COLO829 (cell line): ENCODE measurements at places on chromosomes 12 and 14.

DNA sequence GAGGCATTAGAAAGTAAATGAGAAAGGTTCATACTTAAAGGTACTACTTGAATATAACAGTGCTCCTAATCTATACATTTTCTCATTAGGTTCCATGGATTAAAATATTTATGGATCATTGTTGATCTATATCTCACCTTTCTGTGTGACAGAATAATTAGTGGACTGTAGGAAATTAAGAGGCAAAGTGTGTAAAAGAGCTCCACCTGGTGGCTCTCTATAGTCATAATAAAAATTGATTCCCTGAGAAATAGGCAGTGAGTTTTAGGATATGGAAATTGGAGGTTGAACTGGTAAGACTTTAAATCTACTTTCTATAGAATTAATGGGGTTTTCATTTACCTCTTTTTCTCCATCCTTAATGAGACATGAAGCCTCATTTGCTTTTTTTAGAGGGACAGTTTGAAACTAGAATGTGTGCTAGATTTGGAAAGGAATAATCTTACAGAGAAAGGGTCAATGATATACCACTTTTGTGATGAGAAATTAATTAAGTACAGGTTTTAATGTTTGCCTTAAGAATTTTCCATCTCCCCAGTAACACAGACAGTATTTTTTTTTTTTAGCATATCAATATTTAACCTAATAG lies 11.8 kb upstream of the DERA start:
- no peak for DNase-seq

DNA sequence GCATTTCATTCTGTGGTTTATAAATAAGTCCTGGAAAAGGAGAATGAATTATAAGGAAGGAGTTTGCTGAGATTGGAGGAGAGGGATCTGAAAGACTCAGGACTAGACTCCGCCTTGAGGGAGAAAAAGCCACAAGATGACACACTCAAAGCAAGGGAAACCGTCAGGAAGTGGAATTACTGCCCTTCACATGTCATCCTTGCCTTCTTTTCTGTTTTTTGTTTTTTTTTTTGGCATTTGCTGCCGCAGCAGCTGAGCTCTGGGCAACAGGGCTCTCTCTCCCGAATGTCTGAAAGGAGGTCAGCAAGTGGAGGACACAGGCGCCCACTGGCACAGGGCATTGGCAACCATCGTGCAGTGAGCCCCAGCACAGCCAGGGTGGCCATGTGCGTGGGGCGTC lies 344.9 kb downstream of the DPF3 start:
- no peak for DNase-seq

GRCh38 chr14:90087433-90087832 lies 25.6 kb downstream of the KCNK13 start:
- DNase-seq: no peak

GRCh38 chr12:16246264-16246663 lies 31.2 kb downstream of the SLC15A5 start:
- DNase-seq: no peak

DNA sequence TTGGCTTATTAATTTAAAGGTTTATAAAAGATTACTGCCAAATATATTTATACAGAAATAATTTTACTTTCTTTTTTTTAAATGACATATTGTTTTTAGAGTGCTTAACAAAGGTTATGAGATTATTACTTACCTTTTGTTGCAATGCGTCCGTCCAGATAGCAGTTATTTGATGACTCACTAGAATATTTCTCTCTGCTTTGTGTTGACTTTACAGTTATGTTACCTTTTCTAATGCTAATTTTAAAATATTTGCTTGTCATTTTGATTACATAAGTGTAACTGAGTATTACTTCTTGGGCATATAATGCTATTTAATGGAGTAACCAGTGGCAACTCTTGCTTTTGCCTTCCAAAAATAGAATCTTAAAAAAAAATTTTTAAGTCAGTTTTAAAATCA lies 6.3 kb upstream of the PZP start:
- no peak for DNase-seq

DNA sequence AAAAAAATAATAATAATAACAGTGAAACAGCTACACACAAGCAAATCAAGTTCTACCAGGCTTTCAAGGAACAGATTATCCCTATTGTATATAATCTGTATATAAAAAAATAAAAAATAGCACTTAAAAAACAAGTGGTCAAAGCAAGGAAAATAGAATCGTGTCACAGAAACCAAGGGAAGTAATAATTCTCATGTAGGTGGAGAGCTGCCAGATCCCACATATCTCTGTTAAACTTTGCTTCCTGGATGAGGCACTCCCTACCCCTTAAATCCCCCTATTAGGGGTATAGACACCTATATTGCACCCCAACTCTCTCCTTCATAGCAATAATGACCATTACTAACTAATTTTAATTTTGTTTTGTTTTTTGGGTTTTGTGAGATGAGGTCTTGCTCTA lies 4.4 kb upstream of the CD27 start:
- no peak for DNase-seq

DNA sequence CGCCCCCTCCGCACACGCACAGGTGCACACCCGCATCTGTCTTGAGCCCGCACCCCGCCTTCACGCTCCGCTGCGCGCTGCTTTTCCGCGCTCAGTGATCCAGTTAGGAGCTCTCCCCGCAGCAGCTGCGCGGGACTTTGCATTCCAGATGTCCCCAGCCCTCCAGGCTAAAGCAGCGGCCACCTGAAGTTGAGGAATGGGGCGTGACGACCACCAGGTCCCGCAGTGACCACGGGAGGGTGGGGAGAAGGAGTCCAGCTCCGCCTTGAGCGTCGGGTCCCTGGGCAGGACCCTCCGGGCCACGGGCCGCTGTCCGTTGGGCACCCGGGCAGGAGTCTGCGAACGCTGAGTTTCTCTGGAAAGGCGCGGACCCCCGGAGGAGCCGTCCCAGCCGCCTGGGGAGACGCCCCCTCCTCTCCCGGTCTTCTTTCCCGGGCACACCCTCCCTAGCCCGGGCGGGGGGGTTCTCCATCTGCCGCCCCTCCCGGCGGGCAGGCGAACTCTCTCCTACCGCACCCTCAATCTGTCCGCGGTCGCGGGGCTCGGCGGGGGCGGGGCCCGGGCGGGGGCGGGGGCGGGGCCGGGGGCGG lies 334 bp upstream of the TMEM132C start:
- no peak for DNase-seq

- DNase-seq: no peak
These were observed 51.1 kb downstream of the SYNE3 start for GRCh38 chr14:95465358-95465757.

- DNase-seq: no peak
These were observed 340.3 kb upstream of the PDE3A start for GRCh38 chr12:20028033-20028432.

- DNase-seq: no peak
These were observed 148.8 kb upstream of the OTX2 start for GRCh38 chr14:56959121-56959520.

DNA sequence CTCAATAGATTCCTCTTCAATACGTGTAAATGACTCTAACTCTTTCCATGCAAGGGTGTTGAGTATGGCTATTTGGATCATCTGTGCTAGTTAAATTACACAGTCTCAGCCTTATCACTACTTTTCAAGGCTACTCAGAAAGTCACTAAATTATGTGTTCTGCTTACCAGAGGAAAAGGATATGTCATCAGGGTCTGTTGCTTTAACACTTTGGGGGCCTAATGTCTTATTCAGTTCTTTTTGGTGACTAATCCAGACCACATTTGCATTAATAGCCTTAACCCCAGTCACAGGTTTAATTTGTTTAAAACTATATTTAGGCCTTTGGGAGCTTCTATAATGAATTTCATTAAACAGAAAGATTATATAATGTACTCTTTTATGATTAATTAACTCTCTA lies 649.3 kb downstream of the RPS29 start:
- no peak for DNase-seq

DNA sequence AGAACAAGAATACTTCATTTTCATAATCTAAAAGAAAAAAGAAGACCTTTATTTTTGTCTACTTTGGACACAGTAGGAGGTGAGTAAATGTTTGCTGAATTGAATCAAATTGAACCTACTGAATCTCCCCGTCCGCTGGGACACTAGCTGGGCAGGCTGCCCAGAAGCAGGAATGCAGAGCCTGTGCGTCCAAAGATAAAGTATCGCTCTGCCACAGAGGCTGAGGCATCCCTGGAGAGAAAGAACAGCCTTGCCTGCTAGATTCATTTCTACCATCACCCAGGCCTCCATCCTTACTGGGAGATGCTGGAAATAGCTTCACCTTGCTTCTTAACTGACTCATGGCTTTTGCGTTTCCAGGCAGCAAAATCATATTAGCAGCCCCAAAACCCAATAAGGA lies 64.1 kb upstream of the TSPAN11 start:
- DNase-seq: no peak

DNA sequence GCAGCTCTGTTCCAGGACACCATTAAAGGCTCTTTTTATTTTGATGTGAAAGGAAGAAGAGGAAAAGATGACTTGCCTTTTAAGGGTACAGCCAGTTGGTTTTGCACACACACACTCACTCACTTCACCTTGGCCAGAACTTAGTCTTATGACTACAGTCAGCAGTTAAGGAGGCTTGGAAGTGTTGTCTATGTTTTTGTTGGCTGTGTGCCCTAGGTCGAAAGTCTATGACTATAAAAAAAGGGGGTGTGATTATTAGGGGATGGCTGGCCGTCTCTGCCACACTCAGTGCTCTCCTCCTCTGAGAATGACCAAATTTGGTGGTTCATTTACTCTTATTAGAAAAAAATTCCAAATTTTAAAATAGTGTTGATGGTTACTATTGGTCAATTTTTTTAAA lies 139.5 kb upstream of the OTX2 start:
- DNase-seq: no peak

DNA sequence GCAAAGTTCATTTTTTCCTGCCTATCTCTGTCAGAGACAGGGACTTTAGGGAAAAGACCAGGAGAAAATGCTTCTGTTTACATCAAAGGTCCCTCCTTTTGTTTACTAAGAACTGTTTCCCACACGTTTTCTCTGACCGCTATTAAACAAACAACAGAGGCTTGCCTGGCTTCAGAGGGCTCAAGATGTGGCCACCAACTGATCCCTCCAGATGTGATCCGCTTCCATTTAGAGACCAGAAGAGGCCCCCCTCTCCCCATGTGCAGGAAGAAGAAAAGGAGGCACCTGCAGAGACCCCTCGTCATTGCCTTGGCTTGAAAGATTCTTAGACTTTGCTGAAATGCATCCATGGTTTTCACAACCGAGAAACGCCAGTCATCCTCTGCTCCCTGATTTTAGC lies 217.9 kb upstream of the PWP1 start:
- DNase-seq: no peak

- DNase-seq: no peak
These were observed 1.1 kb downstream of the MIS18BP1 start for GRCh38 chr14:45251912-45252311.

DNA sequence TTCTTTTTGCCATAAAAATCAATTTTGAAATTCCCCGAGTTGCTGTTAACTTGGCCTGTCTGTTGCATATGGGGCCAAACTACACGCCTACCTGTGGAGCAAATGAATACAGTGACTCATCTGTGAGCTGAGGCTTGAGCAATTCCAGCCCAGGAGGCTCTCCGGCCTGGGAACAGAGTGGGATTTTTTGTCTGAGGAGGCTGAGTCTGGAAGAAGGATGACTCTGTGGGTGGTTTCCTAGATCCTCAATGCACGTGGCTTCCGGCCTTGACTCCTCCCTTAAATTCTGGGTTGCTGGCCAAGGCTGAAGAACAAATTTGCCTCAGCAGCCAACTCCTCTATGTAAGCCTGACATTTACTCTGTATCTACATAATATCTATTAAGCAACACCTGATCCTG lies 124.1 kb downstream of the SSPN start:
- peak; percentile 69 for DNase-seq

- DNase-seq: no peak
These were observed 196.9 kb downstream of the ALG10 start for GRCh38 chr12:34219046-34219770.
